ENCODE measurements at places on chromosomes 13 and 19.

DNA sequence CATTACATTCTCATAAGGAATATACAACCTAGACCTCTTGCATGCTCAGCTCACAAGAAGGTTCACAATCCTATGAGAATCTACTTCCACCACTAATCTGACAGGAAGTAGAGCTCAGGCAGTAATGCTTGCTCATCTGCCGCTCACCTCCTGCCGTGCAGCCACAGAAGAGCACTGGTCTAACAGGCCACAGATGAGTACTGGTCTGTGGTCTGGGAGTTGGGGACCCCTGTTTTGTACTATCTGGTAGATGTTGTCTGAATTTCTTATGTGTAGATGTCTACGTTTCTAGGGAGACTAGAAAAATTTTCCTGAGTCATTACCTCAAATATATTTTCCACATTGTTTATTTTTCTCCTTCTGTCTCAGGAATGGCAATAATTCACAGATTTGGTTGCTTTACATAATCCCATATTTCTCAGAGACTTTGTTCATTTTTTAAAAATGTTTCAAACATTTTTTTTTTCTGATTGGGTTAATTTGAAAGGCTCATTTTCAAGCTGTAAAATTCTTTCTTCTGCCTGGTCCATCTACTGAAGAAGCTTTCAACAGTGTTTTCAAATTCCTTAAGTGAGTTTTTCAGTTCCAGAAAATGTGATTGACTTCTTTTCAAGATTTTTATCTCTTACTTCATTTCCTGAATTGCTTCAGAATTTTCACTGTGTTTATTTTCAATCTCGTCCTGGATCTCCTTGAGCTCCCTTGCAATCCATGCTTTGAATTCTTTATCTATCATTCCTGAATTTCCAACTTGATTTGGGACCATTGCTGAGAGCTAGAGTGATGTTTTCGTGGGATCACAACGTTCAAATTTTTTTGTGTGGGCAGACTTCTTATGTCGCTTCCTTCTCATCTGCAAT is 1322.2 kb downstream of the PCDH9 start:
- no peak for DNase-seq

GRCh38 chr19:14248578-14249011 is 42.6 kb upstream of the ADGRL1 start:
- peak; percentile 94 for DNase-seq

- no peak for DNase-seq
Observed at GRCh38 chr13:113327391-113327765, 30.3 kb downstream of the LAMP1 start.

DNA sequence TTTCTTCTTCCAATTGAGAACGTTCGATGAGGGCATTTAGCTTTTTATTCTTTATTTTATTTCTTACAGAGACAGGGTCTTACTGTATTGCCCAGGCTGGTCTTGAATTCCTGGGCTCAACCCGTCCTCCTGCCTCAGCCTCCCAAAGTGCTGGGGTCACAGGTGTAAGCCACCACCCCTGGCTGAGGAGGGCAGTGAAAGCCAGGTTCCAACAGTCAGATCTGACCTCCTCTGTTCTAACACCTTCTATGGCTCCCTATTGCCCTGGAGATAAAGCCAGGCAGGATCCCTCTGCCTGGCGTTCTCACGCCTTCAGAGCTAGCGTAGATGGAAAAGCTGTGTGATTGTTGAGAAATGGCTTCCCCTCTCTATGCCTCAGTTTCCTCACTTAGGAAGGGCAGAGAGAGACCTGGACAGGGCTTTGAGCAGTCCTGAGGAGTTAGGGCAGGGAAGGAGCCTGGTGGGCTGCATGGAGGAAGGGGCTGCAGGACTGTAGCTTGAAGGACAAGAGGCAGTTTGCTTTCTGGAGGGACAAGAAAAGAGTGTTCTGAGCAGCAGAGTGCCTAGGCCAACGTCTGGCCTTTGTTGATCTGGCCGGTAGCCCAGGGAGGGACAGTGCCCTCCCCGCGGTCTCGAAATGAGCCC is 5.5 kb downstream of the ARHGAP45 start:
- DNase-seq = no peak

GRCh38 chr13:74274916-74275315 is 140.7 kb upstream of the KLF12 start:
- DNase-seq = no peak

DNA sequence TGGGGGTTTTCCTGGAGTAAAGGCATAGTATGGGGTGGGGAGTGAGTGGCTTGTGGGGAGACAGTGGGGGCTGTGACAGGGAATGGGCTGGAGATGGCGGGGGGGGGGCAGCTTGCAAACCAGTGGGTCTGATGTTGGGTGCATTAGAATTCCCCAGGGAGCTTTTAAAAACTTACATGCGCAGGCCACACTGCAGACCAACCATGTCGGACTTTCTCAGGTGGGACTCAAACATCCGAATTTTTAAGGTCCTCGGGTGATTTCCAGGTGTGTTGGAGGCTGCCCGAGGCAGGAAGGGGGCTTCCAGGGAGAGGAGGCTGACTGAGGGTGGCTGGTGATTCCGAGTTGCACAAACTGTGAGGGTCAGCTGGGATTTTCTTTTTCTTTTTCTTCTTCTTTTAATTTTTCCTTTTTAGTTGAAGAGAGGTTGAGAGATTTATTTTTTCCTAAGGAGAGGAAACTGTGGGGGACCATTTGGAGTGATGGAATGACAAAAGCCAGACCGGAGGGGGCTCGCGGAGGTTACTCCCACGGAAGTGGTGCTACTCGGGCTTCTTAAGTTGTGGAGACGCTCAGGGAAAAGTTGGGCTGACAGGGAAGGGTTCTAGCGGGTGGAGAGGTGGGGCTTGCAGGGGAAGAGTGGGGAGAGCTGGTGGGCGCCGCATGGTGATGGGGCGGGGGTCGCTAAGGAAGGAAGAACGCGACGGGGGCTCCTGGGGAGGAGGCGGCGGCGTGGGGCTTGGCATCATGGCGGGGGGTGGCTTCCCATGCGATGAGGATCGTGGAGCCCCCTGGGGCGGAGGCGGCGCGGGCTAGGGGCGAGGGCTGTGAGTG is 997 bp upstream of the CACNG8 start:
- no peak for DNase-seq

GRCh38 chr19:485583-486236 is 10.6 kb upstream of the MADCAM1 start:
- DNase-seq = peak; percentile 63

GRCh38 chr19:36081385-36081784 is 26.7 kb downstream of the WDR62 start:
- DNase-seq = no peak

- peak; percentile 13 for DNase-seq
Observed at GRCh38 chr13:107734891-107735625, 480.3 kb downstream of the LIG4 start.

GRCh38 chr19:6073858-6074708 is 36.2 kb downstream of the RFX2 start:
- DNase-seq = no peak

DNA sequence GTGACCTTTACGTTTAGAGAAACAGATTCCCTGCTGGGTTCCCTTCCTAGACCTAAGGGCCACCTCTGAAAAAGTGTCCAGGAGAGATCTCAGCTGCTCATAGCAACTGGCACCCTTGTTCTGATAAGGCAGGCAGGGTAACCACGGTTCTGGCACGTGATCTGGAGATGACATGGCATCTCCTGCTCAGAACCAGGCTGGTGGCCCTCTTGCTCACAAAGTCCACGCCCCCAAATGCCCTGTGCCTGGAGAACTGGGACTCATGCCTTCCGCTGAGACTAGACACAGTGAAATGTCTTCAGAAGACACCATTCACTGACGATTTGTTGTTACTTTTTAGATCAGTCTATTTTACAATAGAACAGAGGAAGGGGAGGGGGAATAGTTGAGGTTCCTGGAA is 174.1 kb downstream of the ZNF536 start:
- DNase-seq = no peak

DNA sequence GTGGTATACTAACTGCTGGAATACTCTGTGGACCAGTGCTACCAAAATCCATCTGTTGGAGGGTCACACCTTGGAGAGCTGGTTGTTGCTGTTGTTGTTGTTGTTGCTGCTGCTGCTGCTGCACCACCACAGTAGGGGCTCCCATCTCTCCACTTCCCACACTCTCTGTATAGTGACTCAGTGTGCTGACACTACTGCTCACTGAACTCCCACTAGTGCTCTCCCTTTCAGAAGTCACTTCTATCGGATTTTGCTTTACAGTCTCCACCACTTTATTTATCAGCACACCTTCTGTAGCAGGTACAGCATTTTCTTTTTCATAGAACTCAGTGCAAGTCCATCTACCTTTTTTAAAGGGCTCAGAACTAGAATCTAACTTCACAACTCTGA is 1.7 kb downstream of the TSC22D1 start:
- DNase-seq = peak; percentile 6

DNA sequence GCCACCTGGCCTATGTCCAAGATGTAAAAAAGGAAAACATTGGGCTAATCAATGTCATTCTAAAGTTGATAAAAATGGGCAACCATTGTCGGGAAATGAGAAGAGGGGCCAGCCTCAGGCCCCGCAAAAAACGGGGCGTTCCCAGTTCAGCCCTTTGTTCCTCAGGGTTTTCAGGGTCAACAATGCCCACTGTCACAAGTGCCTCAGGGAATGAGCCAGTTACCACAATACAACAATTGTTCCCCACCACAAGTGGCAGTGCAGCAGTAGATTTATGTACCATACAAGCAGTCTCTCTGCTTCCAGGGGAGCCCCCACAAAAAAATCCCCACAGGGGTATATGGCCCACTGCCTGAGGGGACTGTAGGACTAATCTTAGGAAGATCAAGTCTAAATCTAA is 112.5 kb downstream of the ZNF486 start:
- no peak for DNase-seq

- DNase-seq = no peak
Observed at GRCh38 chr13:109357751-109358471, 428.5 kb downstream of the IRS2 start.

DNA sequence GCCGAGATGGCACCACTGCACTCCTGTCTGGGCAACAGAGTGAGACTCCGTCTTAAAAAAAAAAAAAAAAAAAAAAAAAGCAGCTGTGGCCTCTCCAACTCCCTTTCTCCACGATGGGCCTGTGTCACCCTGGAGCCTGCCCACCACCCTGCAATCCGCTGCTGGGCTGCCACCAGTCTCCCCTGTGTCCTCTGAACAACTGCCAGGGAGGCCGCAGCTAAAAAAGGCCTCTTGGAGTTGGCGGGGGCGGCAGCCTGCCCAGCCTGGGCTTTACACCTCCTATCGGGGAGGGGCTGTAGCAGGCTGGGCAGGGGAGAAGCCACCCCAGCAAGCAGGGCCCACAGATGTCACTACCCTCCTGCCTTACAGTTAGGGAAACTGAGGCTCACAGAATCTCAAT is 3.5 kb downstream of the CDC37 start:
- DNase-seq = no peak

GRCh38 chr13:112928972-112929782 is 39.8 kb upstream of the MCF2L start:
- peak; percentile 87 for DNase-seq

- DNase-seq = peak; percentile 61
Observed at GRCh38 chr13:95296326-95296925, 4.8 kb downstream of the ABCC4 start.

- DNase-seq = no peak
Observed at GRCh38 chr19:483332-484072, 12.8 kb upstream of the MADCAM1 start.

DNA sequence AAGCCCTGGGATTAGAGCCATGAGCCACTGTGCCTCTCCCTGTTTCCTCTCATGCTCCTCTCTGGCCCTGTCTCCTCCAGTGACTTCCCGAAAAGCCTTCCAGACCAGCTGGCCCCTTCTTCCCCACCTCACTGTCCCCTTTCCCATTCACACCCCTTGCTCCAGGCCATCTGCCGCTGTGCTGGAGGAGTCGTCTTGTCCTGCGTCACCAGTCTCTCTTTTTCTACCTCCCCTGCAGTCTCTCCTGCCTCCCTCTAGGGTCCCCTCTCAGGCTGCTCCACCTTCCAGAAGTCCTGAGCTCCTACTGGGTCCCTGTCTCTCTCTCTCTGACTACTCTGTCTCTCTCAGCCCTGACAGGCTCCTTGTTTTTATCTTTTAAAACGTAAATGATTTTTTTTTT is 5.3 kb upstream of the FFAR1 start:
- DNase-seq = no peak

- no peak for DNase-seq
Observed at GRCh38 chr13:43058318-43058674, 34.9 kb downstream of the DNAJC15 start.

- DNase-seq = no peak
Observed at GRCh38 chr13:92896842-92897241, 329.8 kb upstream of the GPC6 start.

DNA sequence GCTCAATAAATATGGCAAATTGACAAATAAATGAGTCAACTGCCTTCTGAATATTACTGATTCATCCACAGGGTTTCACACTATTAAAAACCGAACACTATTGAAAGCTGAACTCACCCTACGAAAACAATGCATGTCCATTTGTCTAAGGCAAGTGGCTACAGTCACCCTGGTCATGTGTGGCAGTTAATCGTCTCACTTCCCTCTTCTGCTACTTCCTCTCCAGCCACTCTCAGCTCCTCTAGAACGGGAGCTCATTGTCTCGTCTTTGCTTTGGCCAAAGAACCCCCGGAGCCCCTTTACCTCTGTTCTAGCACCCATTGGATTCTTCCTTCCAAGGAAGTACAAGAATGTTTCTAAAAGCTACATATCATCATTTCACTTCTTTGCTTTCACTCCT is 74.4 kb upstream of the ZNF599 start:
- DNase-seq = no peak

DNA sequence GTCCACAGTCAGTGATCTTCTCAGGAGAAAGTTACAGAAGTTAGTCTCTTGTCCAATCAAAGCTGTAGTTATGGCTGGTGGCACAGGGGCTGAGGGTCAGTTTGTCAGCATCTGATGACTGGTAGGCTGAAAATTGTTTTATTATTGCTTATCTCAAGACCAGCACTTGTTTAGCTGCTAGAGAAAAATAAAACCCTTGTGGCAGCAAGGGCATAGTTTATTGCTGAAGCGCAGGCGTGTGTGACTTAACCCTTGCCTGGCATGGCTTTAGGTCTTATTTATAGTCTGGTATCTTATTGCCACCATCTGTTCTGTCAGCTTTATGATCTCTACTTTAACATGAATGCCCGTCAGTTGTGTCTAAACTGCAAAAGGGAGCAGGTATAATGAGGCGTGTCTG is 154.7 kb downstream of the USP12 start:
- DNase-seq = no peak

DNA sequence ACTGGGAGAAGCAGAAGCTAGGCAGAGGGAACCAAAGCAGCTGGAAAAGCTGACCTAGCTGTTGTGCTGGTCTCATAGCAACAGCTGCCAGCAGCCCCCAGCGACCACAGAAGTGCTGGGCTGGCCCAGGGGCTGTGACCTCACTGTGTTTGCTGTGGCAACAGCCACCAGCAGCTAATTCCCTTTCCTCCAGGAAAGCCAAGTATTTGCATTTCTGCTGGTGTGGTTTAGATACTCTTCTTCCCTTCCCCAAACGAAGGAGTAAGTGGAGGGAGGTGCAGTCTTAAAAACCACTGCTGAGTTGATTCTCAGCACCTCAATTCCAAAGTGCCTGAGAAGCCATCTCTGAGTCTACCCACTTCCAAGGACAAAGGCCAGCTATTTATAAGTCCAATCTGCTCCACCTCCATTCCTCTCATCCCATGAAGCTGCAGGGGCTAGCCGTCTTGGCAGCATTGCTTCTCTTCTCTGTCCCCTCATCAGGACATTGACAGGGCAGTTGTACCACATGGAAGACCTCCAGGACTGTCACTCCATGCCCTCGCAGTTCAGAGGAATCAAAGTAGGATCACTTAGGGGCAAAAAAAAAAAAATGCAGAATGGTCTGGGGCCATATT is 11.5 kb upstream of the CCDC97 start:
- DNase-seq = peak; percentile 63

Measured in stomach (tissue), 19 donors.